ENCODE measurements at places on chromosomes 16 and 17.
A peak's percentile ranks its signal among the peaks of the same experiment; 100 is the strongest.

DNA sequence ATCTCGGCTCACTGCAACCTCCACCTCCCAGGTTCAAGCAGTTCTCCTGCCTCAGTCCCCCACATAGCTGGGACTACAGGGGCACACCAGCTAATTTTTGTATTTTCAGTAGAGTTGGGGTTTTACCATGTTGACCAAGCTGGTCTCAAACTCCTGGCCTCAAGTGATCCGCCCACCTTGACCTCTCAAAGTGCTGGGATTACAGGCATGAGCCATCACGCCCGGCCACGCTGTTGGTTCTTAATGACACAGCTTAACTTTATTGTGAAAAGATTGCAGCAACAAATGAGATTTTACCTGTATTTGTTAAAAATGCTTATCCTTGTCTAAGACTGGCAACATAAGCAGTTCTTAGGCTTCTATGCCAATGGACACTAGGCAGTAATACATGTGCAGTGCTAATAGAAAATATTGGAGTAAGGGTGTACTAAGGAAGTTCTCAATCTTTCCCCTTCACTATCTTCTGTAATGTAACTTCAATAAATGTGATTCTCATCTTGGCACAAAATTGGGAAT is 2.9 kb downstream of the UBB start:
- no peak for DNase-seq

- no peak for DNase-seq
Observed at GRCh38 chr17:71959154-71959553, 161.7 kb upstream of the SOX9 start.

DNA sequence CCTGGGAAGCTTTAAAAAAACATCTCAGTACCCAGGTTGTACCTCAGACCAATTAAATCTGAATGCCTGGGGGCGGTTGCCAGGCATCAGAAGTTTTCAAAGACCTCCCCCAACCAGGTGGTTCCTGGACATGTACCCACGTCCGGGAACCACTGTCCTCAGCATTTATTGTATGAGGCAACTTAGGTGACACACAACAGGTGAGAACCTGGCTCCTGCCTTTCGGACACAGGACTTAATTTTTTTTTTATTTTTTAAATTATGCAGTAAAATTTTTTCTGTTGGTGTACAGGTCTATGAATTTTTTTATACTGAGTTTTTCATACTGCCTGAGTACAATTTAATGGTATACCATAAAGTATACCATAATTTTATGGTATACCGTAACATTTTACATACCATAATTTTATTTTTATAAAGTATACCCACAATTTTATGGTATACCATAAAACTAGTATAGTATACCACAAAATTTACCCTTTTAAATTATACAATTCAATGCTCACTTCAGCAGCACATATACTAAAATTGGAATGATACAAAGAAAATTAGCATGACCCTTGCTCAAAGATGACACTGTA is 38.7 kb upstream of the DHX8 start:
- DNase-seq, result no peak

GRCh38 chr17:2011411-2012371 is 13.4 kb downstream of the RTN4RL1 start:
- DNase-seq, result peak; percentile 78

DNA sequence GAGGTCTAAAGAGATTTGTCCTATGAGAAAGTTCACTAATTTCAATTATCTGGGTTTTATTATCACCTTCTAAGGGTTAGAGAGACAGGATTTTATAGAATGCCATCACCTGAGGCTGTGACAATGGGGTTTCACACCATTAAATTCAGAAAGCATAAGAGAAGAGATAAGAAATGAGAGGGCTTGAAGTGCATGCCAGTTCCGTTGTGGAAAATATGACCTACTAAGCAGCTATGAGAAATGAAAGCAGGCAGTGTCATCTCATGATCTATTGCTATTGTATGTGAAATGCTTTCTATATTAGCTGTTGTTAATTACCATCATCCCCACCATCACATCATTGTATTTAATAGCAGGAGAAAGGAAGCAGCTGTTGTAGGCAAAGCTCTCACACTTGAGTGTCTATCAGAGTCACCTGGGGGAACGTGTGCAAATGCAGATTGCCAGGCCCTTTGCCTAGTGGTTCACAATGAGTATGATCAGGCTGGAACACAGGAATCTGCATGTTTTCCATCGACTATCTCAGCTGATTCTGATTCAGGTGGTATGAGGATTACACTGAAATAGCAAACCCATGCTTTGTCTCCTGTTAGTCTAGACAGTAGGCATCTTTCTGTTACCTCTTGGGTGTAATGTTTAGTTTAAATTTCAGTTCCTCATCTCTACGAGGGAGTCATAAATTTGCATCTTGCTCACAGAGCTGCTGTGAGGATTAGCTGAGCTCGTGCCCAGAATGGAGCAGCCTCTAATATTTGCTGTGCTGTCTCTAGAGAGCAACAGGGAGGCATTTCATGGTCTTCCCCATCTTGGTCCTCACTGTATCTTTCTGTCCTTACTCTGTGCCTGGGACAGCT is 256.4 kb downstream of the CDH13 start:
- no peak for DNase-seq

DNA sequence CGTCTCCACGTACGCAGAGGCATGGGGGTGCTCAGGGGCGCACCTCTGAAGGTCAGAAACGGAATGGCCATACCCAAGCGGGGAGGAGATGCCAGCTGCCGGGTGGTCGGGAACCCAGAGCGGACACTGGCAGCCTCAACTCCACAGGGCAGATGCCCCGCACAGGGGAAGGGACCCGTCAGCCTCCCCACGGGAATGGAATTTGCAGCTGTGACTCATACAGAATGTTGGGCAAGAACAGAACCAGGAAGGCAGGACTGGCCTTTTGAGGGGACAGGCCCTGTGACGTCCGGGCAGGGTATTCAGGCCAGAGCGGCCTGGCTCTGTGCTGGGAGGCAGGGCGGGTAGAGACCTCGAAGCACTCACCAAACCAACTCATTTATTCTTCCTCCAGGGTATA is 7.5 kb downstream of the TK1 start:
- peak; percentile 57 for DNase-seq

DNA sequence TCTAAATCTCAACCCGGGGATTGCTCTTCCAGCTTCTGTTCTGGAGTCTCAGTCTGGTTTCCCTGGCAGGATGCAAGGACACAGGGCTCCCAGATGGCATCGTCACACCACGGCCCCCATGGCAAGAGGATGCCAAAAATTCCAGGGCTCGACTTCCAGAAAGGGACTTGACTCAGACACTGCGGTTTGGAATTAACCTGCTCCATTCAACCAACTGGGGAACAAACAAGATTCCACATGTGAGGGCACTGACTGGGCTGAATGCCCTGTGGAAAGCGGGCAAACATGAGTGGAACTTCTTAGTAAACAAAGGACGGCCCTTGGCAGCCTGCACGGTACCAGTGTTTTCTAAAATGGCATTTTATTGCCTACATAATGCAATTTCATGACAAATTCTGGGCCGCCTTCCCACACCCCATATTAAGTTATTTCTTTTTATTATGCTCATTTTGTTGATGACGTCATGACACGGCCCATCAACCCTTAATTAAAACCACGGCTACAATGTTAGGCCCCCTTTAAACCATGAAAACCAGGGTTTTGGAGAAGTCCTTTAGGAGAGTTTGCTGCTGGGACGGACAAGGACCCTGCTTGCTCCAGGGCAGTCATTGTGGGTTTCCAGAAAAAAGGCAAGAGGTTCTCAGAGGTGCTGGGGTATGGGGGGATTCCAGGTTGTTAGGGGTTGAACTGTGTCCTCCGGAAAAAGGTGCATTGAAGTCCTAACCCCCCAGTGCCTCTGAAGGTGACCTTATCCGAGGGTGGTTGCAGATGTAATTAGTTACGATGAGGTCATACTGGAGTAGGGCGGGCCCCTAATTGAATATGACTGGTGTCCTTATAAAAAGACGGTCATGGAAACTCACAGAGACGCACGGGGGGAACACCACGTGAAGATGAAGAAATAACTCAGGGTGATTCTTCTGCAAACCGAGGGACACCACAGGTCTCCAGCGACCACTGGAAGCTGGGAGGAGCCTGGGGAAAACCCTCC is 205.6 kb downstream of the FOXL1 start:
- DNase-seq, result peak; percentile 83

DNA sequence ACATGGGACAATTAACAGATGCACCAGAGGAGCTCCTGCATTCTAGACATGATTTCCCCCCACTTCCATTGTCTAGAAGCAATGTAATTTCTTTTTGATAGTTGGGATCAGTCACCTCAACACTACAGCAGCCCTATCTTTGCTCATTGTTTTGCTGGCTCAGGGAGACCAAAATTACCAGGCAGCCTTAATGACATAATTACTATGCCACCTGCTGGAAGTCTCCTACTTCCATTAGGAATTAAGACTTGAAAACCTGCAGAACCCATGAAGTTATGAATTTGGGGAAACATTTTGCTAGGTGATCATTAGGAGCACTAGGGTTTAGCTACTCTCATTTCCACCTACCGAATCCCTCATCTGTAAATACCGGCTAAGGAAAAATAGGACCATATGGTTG is 312.0 kb upstream of the CA10 start:
- no peak for DNase-seq

DNA sequence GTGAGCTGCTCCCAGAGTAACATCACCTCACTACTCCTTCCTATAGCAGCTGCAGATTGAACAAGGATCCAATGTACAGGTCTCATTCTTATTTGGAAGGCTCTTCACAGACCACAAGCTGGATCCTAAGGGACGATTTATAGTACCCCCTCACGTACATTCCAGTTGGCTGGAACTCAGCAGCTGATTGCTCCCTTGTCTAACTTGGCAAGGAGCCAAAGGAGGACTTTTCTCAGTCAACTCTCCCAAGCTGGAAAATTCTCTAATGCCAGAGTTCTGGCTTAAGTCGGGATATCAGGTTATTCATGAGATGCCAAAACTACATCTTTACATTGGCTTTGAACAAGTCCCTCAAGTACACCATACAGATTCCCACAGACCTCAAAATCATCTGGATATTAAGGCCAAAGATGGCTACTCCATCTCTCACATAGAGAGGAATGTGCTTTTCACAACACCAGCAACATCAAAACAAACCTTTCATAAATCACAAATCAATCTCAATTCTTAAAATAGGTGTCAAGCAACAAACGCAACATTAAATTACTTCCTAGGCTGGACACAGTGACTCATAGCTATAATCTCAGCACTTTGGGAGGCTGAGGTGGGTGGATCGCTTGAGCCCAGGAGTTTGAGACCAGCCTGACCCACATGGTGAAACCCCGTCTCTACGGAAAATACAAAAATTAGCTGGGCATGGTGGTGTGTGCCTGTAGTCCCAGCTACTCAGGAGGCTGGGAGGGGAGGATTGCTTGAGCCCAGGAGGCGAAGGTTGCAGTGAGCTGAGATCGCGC is 39.3 kb downstream of the SMG6 start:
- DNase-seq, result peak; percentile 33

- no peak for DNase-seq
Observed at GRCh38 chr16:71297341-71297634, 8.1 kb upstream of the CMTR2 start.

DNA sequence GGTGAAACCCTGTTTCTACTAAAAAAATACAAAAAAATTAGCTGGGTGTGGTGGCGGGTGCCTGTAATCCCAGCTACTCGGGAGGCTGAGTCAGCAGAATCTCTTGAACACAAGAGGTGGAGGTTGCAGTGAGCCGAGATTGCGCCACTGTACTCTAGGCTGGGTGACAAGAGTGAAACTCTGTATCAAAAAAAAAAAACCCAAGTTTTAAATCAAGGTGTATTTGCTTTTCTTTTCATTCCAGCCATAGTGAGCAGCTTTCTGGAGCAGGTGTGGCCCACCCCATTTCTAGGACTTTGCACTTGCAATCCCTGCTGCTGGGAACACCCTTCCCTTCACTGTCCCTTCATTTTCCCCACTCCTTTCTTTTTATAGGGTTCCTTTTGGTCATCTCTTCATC is 28.8 kb downstream of the TMEM238L start:
- DNase-seq, result no peak

- DNase-seq, result peak; percentile 54
Observed at GRCh38 chr16:67430977-67431774, at the start of gene HSD11B2. Gene HSD11B2 (plus strand): TSS chr16:67431121. CDS start chr16:67431249, 128 bp downstream.

GRCh38 chr17:67830440-67830839 is 5.1 kb downstream of the BPTF start:
- DNase-seq, result no peak

DNA sequence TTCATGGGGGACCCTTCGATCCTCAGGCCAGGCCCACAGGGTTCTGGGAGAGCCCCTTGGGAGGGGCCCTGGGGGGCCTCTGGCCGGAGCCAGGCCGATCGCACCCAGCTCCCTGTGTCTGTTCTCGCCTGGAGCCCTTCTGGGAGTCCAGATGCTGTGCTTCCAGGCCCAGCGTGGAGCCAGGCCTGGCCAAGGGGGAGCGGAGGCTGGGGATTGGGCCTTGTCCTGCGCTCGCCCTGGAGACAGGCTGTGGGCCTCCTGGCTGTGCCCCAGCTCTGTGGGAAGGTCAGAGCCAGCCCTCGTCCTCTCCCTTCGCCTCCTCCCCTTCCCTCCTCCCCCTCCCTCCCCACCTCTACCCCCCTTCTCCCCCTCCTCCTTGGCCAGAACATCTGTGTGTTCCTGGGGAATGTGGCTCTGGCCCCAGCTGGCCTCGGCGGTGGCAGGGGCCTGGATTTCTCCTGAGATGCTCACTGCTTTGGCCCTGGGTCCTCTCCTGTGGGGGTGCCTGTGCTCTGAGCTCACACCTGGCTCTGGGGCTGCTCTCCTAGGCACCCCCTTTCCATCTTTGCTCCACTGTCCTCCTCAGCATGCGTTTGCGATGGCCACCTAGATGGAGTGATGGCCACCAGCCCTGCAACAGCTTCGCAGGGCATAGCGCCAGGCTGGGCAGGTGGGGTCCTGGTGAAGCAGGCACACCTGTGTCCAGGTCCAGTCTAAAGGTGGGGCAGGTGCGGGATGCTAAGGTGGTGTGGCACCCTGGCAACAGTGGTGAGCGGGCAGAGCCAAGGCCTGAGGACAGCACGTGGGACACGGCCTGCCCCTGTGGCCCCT is 90.6 kb upstream of the CIBAR2 start:
- DNase-seq, result peak; percentile 86

- peak; percentile 20 for DNase-seq
Observed at GRCh38 chr16:78576941-78577340, 477.5 kb downstream of the WWOX start.

DNA sequence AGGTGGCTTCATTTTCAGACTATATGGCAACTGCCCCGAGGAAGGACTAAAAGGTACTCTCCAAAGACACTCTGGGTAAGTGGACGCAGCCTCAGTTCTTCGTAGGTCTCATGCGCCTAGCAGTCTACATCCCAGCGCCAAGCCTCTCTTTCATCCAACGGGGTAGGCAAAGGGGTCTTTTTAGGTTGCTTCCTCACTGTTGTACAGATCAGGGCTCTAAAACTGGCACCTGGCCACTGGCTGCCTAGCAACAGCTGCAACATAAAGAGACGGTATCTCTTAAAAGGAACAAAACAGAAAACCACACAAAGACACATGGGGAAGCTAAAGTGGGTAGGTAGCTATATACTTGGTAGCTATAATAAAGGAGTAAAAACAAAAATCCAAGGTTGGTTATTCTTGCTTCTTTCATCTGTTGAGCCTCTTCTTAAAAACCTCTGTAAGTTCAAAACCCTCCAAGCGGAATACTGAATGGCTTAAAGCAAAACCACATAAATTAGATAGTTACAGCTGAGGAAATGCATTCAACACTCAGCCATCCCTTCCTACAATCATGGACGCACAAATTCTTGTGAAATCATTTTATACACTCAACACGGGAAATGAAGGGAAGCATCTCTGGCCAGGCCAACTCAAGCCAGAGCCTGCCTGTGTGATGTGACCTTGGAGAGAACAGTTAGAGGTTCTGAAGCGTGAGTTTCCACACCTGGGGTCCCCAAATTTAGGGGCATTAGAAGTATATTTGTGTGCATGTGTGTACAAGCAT is 22.7 kb downstream of the CYTH1 start:
- no peak for DNase-seq
